ENCODE measurements at places on chromosomes 7 and 10.

- peak; percentile 39 for DNase-seq
These were observed 707 bp upstream of the GHITM start for GRCh38 chr10:84138478-84139125.

DNA sequence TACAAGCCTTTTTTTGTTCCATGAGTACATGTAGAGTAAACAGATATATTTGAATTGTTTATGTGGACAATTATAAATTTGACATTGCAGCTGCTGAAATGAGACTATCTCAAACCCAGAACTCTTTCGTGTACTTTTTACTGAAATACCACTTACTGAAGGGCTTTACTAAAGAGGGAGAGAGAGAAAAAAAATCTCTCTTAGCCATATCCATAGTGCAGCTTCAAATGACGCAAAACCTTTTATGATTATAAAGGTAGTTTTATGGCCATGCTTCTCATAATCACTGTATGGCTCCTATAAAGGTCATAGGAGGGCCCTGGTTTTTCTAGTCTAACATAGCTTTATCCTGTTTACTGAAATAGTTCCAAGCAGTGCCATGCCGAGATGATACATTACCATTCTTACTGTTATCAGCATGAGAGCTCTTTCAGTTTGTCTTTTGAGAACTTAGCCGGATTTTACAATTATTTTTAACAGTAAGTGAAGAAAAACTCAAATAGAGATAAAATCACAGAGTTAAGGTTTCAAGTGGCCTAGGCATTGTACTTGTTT, 35.1 kb downstream of the KCND2 start:
- no peak for DNase-seq

DNA sequence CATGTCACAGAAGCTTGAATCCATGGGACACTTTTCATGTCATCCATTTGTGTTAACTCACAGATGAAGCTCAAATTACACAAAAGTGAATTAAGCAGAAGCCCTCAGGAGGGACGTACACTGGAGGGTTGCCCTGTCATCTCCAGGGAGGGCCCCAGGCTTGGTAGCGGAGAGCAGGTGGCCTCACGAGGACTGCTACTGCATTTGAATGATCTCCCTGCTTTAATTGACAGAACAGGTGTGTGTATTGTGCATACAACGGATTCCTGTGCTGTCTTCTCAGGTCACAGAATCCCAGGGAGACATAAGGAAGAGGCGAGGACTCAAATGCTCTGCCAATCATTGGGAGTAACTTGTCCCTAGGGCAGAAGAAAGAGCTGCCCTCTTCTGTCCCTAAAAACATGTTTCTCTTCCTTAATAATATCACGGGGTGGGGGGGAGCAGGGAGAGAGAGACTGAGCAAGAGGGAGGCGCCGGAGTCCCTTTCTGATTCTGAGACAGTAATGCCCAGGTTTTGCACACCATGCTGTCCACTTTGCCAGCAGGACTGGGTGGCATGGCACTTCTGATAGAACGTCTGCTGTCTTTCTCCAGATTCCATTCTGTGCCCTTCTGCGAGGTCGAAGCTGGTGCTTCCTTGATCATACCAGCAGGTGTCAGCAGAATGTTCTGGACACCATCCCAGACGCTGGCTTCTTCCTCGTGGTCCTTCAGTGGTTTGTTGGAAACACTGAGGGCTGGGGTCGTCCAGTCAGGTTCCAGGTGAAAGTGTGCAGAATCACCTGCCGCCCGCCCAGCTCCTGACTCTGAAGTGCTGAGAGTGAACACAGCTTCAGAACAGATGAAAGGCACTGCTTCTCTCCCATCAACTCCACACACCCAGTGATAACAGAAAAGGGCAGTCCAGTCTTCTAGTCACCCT, 26.2 kb upstream of the RASGEF1A start:
- peak; percentile 64 for DNase-seq

- DNase-seq: no peak
These were observed 102.0 kb upstream of the ARMC3 start for GRCh38 chr10:22825841-22826240.

DNA sequence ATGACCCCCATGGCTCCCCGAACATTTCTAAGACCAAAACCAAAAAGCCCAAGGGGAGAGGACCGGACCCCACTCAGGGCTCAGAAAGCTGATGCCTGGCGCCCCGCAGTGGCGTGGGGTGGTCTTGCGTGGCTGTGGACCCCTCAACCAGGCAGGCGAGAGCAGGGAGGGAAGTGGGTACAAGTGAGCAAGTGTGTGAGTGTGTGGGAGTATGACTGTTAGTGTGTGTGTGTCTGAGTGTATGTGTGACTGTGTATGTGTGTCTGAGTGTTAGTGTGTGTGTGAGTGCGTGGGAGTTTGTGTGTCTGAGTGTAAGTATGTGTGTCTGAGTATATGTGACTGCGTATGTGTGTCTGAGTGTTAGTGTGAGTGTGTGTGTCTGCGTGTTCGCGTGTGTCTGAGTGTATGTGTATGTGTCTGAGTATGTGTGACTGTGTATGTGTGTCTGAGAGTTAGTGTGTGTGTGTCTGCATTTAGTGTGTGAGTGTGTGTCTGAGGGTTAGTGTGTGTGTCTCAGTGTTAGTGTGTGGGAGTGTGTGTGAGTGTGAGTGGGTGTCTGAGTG, 34.0 kb upstream of the INSIG1 start:
- DNase-seq: no peak

DNA sequence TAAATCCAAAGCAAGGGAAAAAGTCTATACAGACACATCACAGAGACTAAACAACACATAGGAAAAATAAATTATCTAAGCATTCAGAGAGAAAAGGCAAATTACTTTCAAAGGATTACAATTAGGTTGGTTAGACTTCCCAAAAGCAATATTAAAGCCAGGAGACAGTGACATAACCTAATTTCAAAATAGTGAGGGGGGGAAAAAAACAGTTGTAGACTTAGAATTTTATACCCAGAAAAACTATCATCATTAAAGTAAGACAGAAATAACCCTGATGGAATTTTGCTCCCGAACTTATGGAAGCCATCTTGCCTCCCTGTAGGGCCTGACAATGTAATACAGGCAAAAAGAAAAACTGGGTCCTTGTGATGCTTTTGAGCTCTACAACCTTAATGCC, 18.4 kb downstream of the CRPPA start:
- no peak for DNase-seq

- DNase-seq: no peak
These were observed 24.3 kb downstream of the DENND2A start for GRCh38 chr7:140616328-140616727.

- DNase-seq: no peak
These were observed 2.1 kb upstream of the HOXA1 start for GRCh38 chr7:27097686-27098577.

DNA sequence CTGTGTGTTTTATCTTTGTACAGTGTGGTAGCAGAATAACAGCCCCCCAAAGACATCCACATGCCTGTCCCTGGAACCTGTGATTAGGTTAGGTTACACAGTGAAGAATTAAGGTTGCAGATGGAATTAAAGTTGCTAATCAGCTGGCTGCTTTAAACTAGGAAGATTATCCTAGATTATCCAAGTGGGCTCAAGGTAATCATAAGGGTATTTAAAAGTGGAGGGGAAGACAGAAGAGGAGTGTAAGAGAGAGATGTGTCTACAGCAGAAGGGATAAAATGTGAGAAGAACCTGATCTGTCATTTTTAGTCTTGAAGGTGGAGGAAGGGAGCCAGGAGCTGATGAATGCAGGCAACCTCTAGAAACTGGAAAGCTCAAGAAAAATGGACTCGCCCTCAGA, 117.6 kb downstream of the ARHGAP22 start:
- DNase-seq: no peak

GRCh38 chr7:126803990-126804389, 448.8 kb downstream of the GRM8 start:
- DNase-seq: no peak

DNA sequence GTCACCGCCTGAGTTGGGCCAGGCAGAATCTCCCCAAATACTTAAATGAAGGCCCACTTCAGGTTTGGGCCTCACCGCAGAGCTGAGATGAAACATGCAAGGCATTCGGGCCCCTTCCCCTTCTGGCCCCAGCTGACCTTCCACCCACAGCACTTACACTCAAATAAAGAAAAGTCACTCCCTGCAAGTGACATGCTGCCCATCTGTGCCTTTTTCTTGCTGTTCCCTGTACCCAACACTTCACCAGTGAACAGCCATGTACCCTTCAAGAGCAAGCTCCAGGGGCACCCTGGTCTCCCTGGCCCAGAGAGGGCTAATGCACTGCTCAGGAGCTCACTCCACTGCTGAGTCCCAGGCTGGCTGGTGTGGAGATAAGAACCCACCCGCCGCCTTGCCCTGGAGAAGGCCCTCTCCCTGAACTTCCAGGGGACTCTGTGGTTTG, 40.7 kb downstream of the ZCCHC24 start:
- DNase-seq: no peak

- DNase-seq: no peak
These were observed 5.2 kb upstream of the FAM180A start for GRCh38 chr7:135753616-135754413.

- no peak for DNase-seq
These were observed 23.5 kb downstream of the GET4 start for GRCh38 chr7:899806-900205.

GRCh38 chr10:96082153-96082552, 38.8 kb downstream of the CCNJ start:
- DNase-seq: no peak

DNA sequence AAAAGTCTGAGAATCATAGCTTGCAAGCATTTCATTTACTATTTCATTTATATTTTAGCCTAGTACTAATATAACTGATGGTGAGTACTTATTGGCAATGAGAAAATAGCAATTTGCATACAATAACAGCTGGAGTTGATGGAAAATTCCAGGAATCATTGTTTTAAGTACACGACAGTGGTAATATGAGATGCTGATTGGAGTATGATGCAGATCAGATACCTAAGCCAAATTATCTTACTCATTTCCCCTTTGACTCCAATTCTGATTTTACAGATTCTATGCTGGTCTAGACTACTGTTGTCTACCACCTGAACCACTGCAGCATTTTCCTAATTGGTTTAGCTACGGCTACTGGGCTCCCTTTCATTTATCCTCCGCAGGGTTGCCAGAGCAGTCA, 36.7 kb downstream of the GNG11 start:
- no peak for DNase-seq

GRCh38 chr7:1403638-1404459, 55.4 kb downstream of the MICALL2 start:
- DNase-seq: no peak

GRCh38 chr7:157690833-157691585, 354.2 kb downstream of the DNAJB6 start:
- no peak for DNase-seq

DNA sequence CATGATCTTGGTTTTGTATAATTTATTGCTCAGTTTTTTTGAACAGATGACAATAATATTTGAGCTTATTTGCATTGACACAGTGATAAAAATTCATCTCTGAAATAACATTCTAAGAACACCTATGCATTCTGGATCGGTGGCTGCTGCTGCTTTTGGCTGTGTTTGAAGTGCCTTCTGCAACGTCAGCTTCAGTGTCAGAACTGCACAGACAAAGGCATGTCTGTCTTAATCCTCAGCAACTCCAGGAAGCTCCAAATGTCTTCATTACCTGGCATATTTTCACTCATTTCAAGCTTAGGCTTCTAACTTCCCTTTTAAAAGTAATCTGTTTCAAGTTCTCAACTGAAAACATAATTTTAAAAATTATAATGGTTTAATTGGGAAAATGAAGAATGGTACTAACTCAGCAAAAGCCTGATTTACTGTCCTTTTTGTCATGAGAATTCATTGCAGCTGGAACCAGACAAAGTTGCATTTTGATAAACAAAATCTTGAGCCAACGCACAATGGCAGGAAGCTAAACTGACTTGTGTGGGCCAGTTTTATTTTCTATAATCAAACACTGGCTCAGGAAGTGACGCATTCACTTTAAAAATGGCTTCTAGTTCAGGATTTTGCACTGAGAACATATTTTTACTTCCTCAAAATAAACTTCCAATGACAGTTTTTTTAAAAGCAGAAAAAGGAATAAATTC, 38.7 kb downstream of the NPS start:
- DNase-seq: no peak

DNA sequence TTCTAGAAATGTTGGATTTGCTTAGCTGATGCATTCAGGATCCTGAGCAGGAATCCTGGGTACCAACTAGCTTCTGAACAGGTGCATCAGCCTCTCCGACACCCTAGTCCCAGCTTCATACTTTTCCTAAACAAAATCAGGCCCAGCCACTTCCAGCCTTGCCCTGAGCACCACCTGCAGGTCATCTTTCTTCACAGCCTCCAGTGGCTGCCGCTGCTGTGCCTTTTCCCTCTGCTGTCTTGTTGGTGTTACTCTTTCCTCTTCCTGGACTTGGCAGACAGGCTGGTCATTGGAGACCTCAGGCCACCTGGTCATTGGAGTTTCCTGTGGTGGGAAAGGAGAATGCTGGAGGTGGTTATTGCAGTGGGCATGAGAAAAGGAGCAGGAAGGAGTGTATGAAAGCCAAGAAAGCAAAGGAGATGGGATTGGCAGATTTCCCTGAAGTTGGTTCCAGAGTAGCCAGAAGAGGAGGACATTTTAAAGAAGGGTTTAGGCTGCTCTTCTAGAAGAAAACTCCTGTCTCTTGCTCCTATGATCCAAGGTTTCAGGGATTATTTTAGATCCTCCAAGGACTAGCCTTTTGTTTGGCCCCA, 48.2 kb upstream of the NFKB2 start:
- DNase-seq: peak; percentile 76

DNA sequence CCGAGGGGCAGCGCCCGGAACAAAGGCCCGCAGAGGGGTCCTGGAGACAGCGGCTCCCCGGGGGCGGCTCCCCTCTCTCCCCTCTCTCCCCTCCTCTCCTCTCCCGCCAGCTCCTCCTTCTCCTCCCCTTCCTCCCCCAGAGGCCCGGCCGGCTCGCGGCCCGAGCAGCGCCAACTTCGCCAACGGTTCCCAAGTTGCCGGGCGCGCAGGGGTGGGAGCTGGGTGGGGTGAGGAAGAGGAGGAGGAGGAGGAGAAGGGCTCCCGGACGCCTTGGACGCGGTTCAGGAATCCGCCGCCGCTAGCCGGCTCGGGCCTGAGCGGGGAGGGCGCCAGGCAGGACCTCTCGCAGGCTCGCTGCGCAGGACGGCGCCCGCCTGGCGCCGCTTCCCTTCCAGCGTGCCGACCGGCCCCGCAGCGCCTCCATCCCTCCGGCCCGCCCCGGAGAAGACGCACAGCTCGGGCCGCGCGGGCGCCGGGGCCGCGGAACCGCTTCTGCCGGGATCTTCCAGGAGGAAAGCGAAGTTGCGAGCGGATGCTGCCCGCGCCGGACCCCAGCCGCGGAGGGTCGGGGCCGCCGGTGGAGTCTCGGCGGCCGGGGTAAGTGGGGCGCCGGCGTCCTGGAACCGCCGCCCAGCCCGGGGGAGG, at the start of gene CHST3:
Gene CHST3, plus strand, starts transcription at position 298 of the 645 bp plus-strand sequence. CDS start 41,448 bp downstream, outside the sequence.
- DNase-seq: no peak

Measured in A549 (cell line).